ENCODE measurements at places on chromosomes 1 and 21.

- no peak for ATAC-seq
Measured at GRCh38 chr1:97396463-97396862, 524.4 kb downstream of the DPYD start.

DNA sequence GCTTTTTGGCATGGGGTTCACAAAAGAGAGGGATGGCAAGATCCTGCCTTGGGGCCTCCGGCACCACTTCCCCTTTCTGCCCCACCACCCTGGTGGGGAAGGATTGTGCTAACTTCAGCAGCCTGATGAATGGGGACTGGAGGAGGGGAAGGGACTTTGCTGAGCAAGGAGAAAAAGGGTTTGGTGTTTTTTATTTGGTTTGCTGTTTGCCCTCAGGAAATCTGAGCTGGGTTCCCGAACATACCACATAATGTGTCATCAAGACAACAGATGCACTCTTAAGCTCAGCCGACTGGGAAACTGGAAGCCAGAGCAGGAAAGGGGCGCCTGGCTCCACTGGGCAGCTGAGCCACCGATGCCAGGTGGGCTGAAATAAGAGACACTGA is 19.8 kb downstream of the OLFML2B start:
- ATAC-seq, result peak; percentile 68

DNA sequence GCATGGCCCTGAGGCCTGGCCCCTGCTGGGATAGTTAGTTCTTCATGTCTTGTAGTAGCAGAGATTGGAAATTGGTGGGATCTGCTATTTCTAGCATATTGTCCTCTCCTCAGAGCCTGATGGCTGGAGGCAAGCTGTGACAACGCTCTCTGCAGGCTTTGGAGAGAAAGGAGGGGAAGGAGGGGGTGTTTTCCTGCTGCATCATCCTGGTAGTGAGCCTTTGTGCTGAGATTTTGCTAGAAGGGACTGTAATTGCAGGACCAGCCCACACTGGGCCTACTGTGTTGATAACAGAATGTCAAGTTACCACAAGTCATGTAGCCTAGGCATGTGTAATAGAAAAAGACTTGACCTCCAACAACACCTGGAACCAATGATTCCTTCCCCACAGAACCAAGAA is 351.0 kb downstream of the SIPA1L2 start:
- ATAC-seq, result no peak

- no peak for ATAC-seq
Measured at GRCh38 chr1:220239966-220240365, 32.3 kb downstream of the RAB3GAP2 start.

- ATAC-seq, result no peak
Measured at GRCh38 chr1:170678027-170678600, 14.2 kb downstream of the PRRX1 start.

DNA sequence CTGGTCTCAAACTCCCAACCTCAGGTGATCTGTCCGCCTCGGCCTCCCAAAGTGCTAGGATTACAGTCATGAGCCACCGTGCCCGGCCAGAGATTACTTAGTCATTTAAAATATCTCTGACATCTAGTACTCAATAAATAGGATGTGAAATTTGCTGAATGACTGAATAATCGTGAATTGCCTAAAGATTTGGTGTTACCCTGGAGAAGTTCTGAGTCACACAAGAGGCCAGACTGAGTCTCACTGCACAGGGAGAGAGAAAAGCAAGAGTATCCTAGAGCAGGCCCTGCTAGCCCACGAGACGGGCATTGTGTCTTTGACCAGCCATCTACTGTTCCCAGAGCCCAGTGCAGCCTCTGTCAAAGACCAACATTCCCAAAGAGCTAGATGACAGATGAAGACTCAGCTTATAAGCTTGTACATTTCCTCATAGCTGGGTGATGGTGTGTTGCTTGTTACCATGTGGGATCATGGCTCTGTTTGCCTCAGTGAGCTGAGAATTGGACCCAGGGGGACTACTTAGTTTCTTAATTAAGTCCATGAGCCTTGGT is 5.6 kb upstream of the EIF4G3 start:
- ATAC-seq, result no peak

GRCh38 chr1:221335161-221336101 is 406.5 kb downstream of the DUSP10 start:
- peak; percentile 79 for ATAC-seq

DNA sequence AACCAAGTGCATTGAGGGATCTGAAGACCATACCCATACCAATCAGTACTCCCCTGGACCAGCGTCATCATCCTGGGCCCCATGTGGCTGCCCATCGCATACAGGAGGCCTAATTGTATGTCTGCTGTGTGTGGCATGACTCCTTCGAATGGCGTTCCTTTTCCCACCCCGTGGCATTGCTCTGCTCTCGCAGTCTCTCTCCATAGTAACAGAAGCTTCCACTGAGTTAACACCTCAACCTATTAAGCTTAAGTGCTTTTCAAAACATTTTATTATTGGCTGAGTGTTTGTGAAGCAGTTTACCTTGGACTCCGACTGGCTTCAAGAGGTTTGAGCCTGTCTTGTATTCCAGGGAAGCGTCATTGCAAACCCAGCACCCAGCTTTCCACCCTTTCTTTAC is 187.1 kb upstream of the LMO4 start:
- ATAC-seq, result no peak

DNA sequence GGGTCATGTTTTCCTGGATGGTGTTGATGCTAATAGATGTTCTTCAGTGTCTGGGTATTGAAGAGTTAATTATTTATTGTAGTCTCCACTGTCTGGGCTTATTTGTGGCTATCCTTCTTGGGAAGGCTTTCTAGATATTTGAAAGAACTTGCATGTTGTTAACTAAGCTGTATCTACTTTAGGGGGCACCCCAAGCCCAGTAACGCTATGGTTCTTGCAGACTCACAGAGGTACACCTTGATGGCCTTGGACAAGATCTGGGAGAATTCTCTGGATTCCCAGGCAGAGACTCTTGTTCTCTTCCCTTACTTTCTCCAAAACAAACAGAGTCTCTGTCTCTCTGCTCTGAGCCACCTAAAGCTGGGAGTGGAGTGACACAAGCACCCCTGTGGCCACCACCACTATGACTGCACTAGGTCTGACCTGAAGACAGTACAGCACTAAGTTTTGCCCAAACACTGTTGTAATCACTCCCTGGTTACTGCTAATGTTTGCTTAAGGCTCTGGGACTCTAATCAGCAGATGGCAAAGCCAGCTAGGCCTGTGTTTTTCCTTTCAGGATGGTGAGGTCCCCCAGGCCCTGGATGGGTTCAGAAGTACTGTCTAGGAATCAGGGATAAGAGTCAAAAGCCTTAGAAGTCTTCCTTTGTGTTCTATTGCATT is 76.5 kb upstream of the C1orf21 start:
- no peak for ATAC-seq

- ATAC-seq, result no peak
Measured at GRCh38 chr1:69438056-69438795, 129.5 kb upstream of the LRRC7 start.

Measured in gastroesophageal sphincter (tissue), 4 donors.